ENCODE measurements at places on chromosomes 6 and 20.

- DNase-seq: no peak
These were observed 655.1 kb upstream of the CITED2 start for GRCh38 chr6:140029551-140029950.

GRCh38 chr6:125004198-125004597 lies 42.0 kb downstream of the RNF217 start:
- no peak for DNase-seq

DNA sequence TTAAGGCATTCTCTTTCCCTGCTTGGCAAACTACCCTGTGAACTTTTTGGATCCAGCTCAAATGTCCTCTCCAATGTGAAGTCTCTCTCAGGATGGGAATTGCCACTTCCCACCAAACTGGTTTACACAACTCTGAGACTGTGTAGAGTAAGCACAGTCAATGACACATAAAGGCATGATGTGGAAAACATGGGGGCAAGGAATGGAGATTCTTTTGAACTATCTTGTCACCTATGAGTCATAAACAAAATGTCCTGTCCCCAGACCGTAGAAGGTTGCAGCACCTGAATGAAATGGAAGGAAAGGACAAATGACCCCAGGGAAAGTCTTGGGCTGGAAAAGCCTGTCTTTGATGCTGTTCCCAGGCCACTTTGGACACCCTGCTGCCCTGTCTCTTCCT lies 11.0 kb upstream of the KIF13A start:
- DNase-seq: peak; percentile 58

GRCh38 chr6:162965366-162965765 lies 237.6 kb downstream of the PACRG start:
- no peak for DNase-seq

- DNase-seq: no peak
These were observed 112.2 kb upstream of the HEY2 start for GRCh38 chr6:125637207-125637606.

DNA sequence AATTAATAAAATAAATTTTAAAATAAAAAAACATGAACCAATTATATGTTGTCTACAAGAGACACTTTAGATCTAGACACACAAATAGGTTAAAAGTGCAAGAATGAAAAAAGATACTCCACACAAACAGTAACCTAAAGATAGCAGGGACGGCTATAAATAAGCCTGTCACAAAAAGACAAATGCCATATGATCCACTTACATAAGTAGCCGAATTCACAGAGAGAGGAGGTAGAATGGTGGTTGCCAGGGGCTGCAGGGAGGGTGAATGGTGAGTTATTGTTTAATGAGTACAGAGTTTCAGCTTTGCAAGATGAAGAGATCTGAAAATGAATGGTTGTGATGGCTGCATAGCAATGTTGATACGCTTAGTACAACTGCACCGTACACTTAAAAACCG lies 32.7 kb downstream of the KATNA1 start:
- no peak for DNase-seq

DNA sequence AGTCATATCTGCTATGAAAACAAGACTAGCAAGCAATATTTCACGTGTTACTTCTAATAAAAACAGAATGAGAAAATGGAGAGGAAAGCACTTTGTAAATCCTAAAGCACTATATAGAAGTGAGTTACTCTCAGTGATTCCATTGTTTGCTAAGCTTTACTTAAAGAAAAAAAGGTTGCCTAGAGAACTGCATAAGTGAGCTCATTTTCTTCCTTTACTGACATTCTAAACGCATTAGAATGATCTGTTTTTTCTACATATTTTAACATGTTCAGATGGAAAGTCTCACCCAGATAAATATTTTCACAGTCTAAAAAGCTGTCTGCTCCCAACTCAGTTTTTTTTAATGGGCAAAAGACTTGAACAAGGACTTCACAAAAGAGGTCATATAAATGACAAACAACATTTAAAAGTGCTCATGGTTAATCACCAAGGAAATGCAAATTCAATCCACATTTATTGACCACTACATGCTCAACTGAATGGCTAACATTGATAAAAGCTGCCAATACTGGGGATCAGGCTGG lies 52.9 kb upstream of the AKAP12 start:
- no peak for DNase-seq

DNA sequence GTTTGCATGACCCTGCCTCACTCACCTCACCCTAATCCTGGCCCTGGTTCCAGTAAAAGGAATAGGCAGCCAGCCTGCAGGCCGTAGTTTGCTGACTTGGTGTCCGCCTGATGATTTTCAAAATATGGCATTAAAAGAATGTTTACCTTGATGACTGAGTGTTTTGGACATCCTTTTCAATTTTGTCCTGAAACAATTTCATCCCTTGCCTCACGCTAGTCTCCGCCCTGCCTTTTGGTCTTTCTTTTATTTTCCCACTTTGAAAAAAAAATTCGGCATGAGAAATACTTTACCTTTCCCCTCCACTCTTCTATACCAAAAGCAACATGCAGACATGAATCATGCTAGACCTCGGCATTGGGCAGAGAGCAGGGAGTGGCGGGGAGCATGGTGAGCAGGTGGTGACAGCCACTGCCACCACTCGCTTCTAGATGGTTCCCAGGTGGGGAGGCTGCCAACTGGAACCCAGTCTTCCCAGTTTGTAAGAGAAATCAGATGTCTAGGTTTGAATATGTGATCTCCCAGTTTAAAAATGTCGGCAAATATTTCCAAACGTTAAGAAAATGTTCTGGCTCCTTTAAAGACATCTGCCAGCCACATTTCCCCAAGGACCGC lies 9.4 kb downstream of the CD40 start:
- no peak for DNase-seq

- DNase-seq: peak; percentile 26
These were observed at the start of gene TUBB2B for GRCh38 chr6:3227363-3228045. Gene TUBB2B (minus strand): TSS chr6:3227653. CDS start chr6:3227543, 110 bp downstream.

DNA sequence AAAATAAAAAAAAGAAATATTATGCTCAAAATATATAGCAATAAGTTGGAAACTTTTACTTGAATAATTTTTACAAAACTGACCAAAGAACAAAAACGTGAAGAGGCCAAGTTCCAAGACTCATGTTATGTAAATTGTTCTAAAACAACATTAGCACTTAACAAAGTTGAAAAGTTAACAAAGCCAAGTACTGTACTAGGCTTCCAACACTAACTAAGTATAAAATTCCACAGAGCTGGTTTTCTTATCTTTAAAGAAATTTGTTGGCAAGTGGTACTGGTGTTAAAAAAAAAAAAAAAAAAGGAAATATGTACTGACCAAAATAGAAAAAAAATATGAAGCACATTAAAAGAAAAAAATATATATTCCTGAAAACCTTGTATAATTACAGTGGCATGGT lies 127.8 kb downstream of the SLC16A10 start:
- no peak for DNase-seq

- no peak for DNase-seq
These were observed 7.4 kb downstream of the ITPR3 start for GRCh38 chr6:33628401-33628964.

- DNase-seq: no peak
These were observed 125.6 kb downstream of the EYA2 start for GRCh38 chr20:47020231-47020630.
